ENCODE measurements at places on chromosomes 4 and X. TPM values are rescaled to one million over a fixed set of nuclear protein-coding genes. Genes with fewer than 3 reads are reported as not detected.

The HS3ST1 gene
- 0.06 TPM for total RNA-seq

The EMCN gene
- total RNA-seq = not detected

The SHROOM4 gene
- total RNA-seq = not detected

GRCh38 chr4:23878912-23879732 is 10.7 kb downstream of the PPARGC1A start:
- H3K36me3 ChIP-seq = no peaks in the 10 kb centered on the region
- no peak overlapping the region for H3K27ac ChIP-seq
- no peak overlapping the region for H3K4me3 ChIP-seq
- DNase-seq = no peak

GRCh38 chrX:6228720-6229119 is at the start of gene NLGN4X:
NLGN4X (minus strand) TSS chrX:6228867; CDS start chrX:6151466, 77,401 bp downstream.
- H3K27ac ChIP-seq = no peak within 1 kb of the TSS
- H3K27me3 ChIP-seq = peaks cover 18% of the 10 kb centered on the region
- no peaks in the 10 kb centered on the region for H3K36me3 ChIP-seq
- no peaks in the 10 kb centered on the region for H3K4me1 ChIP-seq
- no peak within 1 kb of the TSS for H3K4me3 ChIP-seq

- no peak for DNase-seq
- no peaks in the 10 kb centered on the region for H3K27me3 ChIP-seq
- H3K4me3 ChIP-seq = no peak overlapping the region
- no peak overlapping the region for H3K27ac ChIP-seq
Observed at GRCh38 chrX:150185766-150186165, 177.4 kb upstream of the MAMLD1 start.

- H3K27me3 ChIP-seq = no peaks in the 10 kb centered on the region
- no peak overlapping the region for H3K27ac ChIP-seq
- no peak overlapping the region for H3K4me3 ChIP-seq
- peaks cover 2% of the 10 kb centered on the region for H3K36me3 ChIP-seq
- DNase-seq = no peak
- H3K4me1 ChIP-seq = no peaks in the 10 kb centered on the region
Observed at GRCh38 chrX:22171287-22172060, 101.2 kb upstream of the CBLL2 start.

DNA sequence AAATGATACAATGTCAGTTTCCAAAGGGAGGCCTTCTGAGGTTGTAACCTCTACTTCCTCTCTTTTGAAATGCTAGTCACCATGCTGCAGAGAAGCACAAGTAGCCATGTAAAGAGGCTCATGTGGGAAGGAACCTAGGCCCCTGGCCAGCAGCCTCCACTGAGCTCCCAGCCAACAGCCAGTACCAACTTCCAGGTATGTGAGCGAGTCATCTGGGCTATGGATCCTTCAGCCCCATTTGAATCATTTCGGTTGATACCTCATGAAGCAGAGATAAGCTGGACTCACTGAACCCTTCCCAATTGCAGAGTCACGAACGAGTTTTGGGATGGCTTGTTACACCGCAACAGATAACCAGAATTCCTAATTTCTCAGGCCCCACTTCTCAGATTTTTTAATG is 187.0 kb upstream of the LDB2 start:
- H3K36me3 ChIP-seq = no peaks in the 10 kb centered on the region
- H3K27ac ChIP-seq = no peak overlapping the region
- peaks cover 5% of the 10 kb centered on the region for H3K27me3 ChIP-seq
- DNase-seq = no peak
- H3K4me3 ChIP-seq = no peak overlapping the region

GRCh38 chrX:154715825-154716224 is 35.1 kb downstream of the GAB3 start:
- H3K27ac ChIP-seq = no peak overlapping the region
- no peak for DNase-seq
- H3K36me3 ChIP-seq = peaks cover 18% of the 10 kb centered on the region
- peaks cover 53% of the 10 kb centered on the region for H3K4me1 ChIP-seq
- H3K4me3 ChIP-seq = no peak overlapping the region

DNA sequence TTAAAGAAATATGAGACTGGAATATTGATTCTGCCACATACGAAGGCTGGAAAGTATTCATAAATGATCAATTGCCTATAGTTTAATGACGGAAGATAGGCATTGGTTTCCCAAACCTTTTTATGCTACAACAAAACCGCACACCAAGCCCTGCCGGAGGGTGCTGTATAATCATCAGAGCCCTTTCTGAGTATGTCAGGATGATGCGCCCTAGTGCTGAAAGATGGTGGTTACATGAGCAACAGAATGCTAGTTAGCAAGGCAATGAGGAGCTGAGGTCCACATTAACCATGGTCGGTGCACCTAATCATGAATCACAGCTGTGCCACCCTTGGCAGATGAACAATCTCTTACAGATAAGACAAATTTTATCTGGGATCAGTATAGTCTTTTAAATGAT is 491.1 kb downstream of the PACRGL start:
- no peaks in the 10 kb centered on the region for H3K27me3 ChIP-seq
- H3K4me3 ChIP-seq = no peak overlapping the region
- no peaks in the 10 kb centered on the region for H3K36me3 ChIP-seq
- no peak for DNase-seq

DNA sequence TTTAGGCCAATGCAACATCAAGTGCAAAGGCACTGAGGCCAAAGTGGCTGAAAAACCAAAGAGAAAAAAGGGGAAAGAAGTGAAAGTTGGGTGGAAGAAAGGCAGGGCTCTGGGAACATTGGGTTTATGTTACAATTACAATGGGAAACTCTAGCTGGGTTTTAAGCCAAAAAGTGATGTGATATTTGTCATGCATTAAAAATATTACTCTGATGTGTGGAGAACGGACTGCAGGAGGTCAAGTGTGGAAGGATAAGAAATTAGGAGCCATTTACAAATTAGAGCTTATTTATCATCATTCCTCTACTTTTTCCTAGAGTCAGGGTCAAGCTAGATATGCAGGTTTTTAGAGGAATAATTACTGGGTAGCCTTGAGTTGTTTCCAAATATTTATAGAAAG is 516.8 kb downstream of the INPP4B start:
- DNase-seq = no peak
- H3K27me3 ChIP-seq = no peaks in the 10 kb centered on the region
- H3K4me1 ChIP-seq = peaks cover 5% of the 10 kb centered on the region
- peaks cover 13% of the 10 kb centered on the region for H3K36me3 ChIP-seq

GRCh38 chr4:104906276-104906675 is 240.4 kb upstream of the TET2 start:
- H3K27ac ChIP-seq = no peak overlapping the region
- peaks cover 4% of the 10 kb centered on the region for H3K36me3 ChIP-seq
- no peaks in the 10 kb centered on the region for H3K27me3 ChIP-seq
- no peak overlapping the region for H3K4me3 ChIP-seq

- no peak overlapping the region for H3K27ac ChIP-seq
- no peak overlapping the region for H3K4me3 ChIP-seq
- DNase-seq = no peak
- peaks cover 2% of the 10 kb centered on the region for H3K27me3 ChIP-seq
- peaks cover 2% of the 10 kb centered on the region for H3K36me3 ChIP-seq
Observed at GRCh38 chr4:118973295-118973694, 84.6 kb downstream of the SYNPO2 start.

DNA sequence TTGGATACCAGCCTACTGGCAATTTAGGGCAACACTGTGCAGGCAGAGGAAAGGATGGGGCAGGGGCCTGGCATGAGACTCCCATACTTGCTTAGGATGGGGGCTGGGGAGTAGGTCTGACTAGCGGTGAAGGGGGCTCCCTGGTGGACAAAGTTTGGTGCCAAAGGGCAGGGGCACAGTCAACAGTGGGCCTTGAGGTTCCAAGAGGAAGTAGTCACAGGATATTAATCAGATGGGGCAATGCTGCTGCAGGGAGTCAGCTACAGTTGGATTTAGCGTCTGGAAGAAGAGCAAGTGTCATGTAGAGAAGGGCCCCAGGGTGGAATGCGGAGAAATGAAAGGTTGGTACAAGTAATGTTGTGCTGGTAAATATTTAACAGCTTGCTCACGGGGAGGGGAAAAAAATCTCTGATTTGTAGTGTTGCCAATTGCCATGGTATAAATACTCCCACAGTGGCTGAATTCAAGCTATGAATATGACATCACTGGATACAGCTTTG is 139.4 kb downstream of the PJA1 start:
- no peak for DNase-seq
- H3K36me3 ChIP-seq = no peaks in the 10 kb centered on the region
- peaks cover 2% of the 10 kb centered on the region for H3K4me1 ChIP-seq
- no peak overlapping the region for H3K4me3 ChIP-seq
- H3K27me3 ChIP-seq = no peaks in the 10 kb centered on the region
- no peak overlapping the region for H3K27ac ChIP-seq

GRCh38 chr4:185583813-185584212 is 48.5 kb upstream of the PDLIM3 start:
- peaks cover 33% of the 10 kb centered on the region for H3K27me3 ChIP-seq
- no peak for DNase-seq
- H3K4me1 ChIP-seq = peaks cover 9% of the 10 kb centered on the region
- H3K36me3 ChIP-seq = peaks cover 2% of the 10 kb centered on the region

GRCh38 chr4:10186228-10187214 is 69.9 kb upstream of the WDR1 start:
- H3K4me3 ChIP-seq = no peak overlapping the region
- H3K4me1 ChIP-seq = peaks cover 41% of the 10 kb centered on the region
- peaks cover 8% of the 10 kb centered on the region for H3K36me3 ChIP-seq
- H3K27ac ChIP-seq = no peak overlapping the region

GRCh38 chr4:6341696-6342095 is 72.0 kb downstream of the WFS1 start:
- H3K27ac ChIP-seq = no peak overlapping the region
- H3K27me3 ChIP-seq = peaks cover 24% of the 10 kb centered on the region
- no peaks in the 10 kb centered on the region for H3K36me3 ChIP-seq
- H3K4me3 ChIP-seq = no peak overlapping the region
- peaks cover 17% of the 10 kb centered on the region for H3K4me1 ChIP-seq
- no peak for DNase-seq

- no peak for DNase-seq
- no peak overlapping the region for H3K4me3 ChIP-seq
- H3K36me3 ChIP-seq = no peaks in the 10 kb centered on the region
- no peaks in the 10 kb centered on the region for H3K4me1 ChIP-seq
- H3K27ac ChIP-seq = no peak overlapping the region
Observed at GRCh38 chr4:7607156-7607910, 172.6 kb upstream of the PSAPL1 start.

DNA sequence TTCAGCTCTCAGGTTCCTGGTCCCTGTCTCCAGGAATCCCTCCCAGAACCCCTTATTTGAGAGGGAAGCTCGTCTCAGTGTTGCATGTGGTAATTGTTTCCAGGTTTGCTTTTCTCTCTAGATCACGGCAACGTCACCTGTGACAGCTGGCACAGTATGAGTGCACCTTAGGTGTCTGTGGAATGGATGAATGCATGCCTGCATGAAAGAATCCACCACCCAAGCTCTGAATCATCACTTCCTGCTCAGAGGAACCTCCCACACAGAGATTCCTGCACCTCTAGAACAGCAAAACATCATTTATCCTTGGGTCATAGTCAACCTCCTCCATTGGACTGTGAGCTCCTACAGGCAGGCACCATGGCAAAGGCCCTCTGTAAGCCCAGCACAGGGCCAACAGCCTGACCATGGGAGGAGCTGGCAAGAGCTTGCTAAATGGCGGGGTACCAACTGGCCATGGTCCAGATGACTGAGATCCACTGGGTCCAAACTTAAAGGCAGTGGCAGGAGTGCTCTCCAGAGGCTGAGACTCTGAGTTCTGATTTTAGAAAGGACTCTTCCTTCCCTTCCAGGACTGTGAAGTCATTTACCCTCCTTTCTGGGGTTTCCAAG is 116.2 kb downstream of the SLC2A9 start:
- no peak for DNase-seq
- no peak overlapping the region for H3K27ac ChIP-seq
- H3K4me3 ChIP-seq = no peak overlapping the region
- H3K27me3 ChIP-seq = peaks cover 3% of the 10 kb centered on the region
- H3K36me3 ChIP-seq = no peaks in the 10 kb centered on the region

DNA sequence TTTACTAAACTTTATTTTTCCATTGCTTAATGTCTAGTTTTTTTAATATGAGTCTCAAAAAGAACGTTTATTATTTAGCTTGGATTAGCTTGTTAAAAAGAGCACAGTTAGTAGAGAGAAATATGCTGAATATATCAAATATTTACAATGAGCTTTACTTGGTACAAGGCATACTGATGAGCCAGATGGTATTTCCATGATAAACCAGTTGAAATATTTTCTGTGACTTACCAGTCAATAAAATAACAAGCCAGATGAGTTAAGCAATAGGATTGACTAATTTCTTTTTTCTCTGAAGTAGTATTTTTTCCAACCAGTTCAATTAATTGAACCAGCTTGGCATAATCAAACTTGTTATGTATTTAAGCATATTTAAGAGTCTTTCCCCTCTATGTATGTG is 134.1 kb downstream of the KLHL34 start:
- H3K27ac ChIP-seq = no peak overlapping the region
- no peaks in the 10 kb centered on the region for H3K27me3 ChIP-seq
- no peak for DNase-seq
- no peaks in the 10 kb centered on the region for H3K4me1 ChIP-seq
- peaks cover 1% of the 10 kb centered on the region for H3K36me3 ChIP-seq

DNA sequence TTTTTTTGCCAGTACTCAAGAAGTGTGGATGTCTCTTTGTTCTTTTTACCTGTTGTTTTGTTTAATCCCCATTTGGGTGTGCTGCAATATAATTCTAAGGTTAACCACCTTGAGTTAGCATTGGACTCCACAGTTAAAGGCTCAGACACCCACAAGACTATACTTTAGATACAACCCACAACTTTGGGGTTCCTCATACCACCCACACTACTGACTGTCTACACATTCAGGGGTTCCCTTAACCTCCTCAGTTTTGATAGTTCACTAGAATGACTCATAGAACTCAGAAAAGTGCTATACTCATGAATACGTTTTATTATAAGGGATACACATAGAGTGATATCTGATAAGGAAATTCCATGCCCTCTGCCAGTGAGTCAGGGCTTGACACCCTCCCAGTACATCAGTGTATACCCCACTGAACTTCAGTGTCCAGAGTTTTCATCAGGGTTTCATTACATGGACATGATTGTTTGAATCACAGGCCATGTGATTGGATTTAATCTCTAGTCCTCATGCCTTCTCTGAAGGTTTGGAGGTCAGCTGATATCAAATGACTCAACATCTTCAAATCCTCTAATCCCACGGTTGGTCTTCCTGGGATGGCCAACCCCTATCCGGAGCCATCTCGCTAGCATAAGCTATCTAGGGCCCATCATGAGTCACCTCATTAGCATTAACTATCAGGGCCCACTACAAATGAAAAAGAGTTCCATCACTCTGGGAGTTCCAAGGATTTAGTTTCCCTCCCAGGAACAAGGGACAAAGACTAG is 357.7 kb upstream of the EMCN start:
- no peaks in the 10 kb centered on the region for H3K36me3 ChIP-seq
- H3K27me3 ChIP-seq = peaks cover 5% of the 10 kb centered on the region
- H3K4me3 ChIP-seq = no peak overlapping the region
- no peaks in the 10 kb centered on the region for H3K4me1 ChIP-seq

GRCh38 chr4:125663896-125664767 is 349.4 kb downstream of the FAT4 start:
- no peak overlapping the region for H3K27ac ChIP-seq
- H3K4me3 ChIP-seq = no peak overlapping the region
- no peaks in the 10 kb centered on the region for H3K36me3 ChIP-seq
- H3K27me3 ChIP-seq = no peaks in the 10 kb centered on the region
- no peak for DNase-seq
